ENCODE measurements at places on chromosomes 5 and 9. TPM values are rescaled to one million over a fixed set of nuclear protein-coding genes. Genes with fewer than 3 reads are reported as not detected.

- H3K4me3 ChIP-seq: peak overlapping the region; percentile 19
- peaks cover 84% of the 10 kb centered on the region for H3K4me1 ChIP-seq
- no peaks in the 10 kb centered on the region for H3K27me3 ChIP-seq
- H3K36me3 ChIP-seq: peaks cover 6% of the 10 kb centered on the region
- peak overlapping the region; percentile 84 for H3K27ac ChIP-seq
Observed at GRCh38 chr9:127561491-127562278, 50.4 kb upstream of the STXBP1 start.

GRCh38 chr9:123318202-123318601 lies 37.8 kb upstream of the CRB2 start:
- H3K27ac ChIP-seq: no peak overlapping the region
- no peak overlapping the region for H3K4me3 ChIP-seq
- no peaks in the 10 kb centered on the region for H3K36me3 ChIP-seq
- no peaks in the 10 kb centered on the region for H3K27me3 ChIP-seq
- peaks cover 21% of the 10 kb centered on the region for H3K4me1 ChIP-seq

DNA sequence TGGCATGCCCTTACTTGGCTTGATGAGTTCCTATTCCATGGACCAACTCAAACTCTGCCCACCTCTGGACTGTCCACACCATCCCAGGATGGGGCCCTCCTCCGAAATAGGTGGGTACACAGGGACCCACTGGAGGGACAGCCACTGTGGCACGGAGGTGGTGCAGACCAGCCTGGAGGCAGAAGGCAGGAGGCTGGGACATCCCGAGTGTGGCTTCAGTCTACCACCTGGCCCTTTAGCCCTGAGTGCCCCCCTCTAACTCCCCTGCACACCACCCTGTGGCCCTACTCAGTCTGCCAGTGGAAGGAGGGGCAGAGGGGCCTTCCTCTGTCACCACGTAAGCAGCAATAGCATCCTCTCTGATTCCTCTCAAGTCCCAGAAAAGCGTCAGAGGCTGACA lies 3.7 kb downstream of the IL3 start:
- H3K27me3 ChIP-seq: no peaks in the 10 kb centered on the region
- H3K36me3 ChIP-seq: no peaks in the 10 kb centered on the region
- peaks cover 3% of the 10 kb centered on the region for H3K4me1 ChIP-seq
- peak; percentile 9 for DNase-seq

GRCh38 chr5:175823731-175824525 lies 47.5 kb upstream of the CPLX2 start:
- no peak overlapping the region for H3K4me3 ChIP-seq
- H3K27me3 ChIP-seq: peaks cover 68% of the 10 kb centered on the region
- H3K27ac ChIP-seq: no peak overlapping the region

DNA sequence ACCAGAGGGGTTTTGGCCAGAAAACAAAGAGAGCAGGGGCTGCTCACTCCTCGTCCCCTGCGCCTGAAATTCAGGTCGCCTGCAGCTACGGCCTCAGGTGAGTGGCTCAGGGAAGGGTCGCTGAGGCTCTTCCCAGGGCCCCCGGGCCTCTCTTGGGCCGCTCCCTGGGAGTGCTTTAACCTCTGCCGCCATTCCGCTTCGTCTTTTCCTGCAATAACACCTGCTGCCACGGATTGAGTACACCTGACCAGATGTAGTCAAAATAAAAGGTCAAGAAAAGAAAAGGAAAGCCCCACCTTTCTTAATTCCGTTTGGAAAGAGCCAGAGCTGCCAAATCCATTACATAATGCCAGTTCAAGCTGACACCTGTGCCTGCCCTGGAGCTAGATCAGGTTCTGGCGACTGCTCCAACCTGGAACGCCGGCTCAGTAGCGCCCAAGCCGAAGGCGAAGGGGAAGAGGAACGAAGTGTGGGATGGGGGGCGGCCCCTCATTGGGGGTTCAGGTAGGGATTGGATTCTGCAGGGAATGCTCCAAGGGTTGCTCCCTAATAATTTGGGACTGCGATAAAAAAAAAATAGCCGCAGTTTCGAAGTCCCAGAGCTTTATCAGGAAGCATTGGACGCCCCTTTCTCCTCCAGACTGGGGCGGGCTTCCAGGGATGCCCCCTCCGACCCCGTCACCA lies 193.9 kb downstream of the MEF2C start:
- H3K27me3 ChIP-seq: peaks cover 100% of the 10 kb centered on the region
- DNase-seq: no peak
- no peaks in the 10 kb centered on the region for H3K36me3 ChIP-seq
- no peak overlapping the region for H3K4me3 ChIP-seq

GRCh38 chr9:133522073-133522910 lies 2.5 kb downstream of the MYMK start:
- no peaks in the 10 kb centered on the region for H3K36me3 ChIP-seq
- H3K4me3 ChIP-seq: no peak overlapping the region
- H3K27me3 ChIP-seq: no peaks in the 10 kb centered on the region
- DNase-seq: no peak

Gene ORM2
- not detected for total RNA-seq

Gene F12
- total RNA-seq: not detected

Gene PCDHGA8
- total RNA-seq: 8.5 TPM

Gene NRARP
- 5.1 TPM for total RNA-seq
